GM12891 (cell line): ENCODE measurements at places on chromosomes 16 and 17.

DNA sequence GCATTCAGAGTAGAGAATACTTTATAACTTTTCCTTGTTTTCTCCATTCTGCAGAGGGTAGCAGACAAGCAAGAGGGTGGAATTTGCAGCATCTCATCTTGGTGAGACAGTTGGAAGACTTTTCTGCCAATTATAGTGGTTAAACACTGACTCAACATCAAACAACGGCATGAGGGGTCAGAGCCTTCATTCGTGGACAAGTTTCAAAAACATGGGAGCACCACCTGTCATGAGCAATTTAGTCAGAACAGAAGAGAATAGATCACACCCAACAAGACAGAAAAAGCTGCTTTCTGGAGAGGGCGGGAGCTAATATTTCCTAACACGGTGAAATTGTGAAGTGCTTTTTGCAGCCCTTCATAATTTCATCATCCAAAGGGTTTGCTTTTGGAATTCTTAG is 17.9 kb upstream of the ZNF652 start:
- DNase-seq, result no peak

- DNase-seq, result no peak
Observed at GRCh38 chr17:64040206-64040605, 19.8 kb upstream of the ICAM2 start.

- DNase-seq, result no peak
Observed at GRCh38 chr17:45718791-45719190, 65.3 kb upstream of the CRHR1 start.

DNA sequence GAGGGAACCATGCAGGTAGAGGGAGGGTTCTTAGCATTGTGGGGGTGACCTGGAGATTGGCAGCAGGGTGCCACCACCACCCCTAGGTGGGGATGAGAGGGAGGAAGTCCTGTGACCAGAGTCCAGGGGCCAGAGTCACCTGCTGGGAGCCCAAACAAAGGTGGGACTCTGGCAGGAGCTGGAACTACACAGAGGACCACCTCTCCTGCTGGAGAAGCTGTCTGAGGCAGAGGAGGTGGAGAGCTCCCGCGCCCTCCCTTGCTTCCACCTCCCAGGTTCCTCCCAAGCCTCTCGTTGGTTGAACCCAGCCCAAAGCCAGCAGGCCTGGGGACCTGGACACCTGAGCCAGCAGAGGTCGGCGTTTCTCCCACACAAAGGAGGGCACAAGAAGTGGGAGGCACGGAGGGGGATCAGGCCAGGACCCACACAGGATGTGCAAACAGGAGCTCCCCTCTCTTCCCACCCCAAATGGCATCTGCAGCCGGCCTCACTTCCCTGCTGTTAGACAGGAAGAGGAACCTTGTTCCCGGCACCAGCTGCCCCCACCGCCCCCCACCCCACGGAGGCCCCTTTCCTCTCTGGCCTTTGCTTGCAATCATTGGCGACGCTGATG is 154.6 kb downstream of the SEC14L1 start:
- DNase-seq, result no peak

GRCh38 chr16:68490829-68491575 is 42.7 kb upstream of the SMPD3 start:
- peak; percentile 49 for DNase-seq
